ENCODE measurements at places on chromosomes 5 and 9. TPM values are rescaled to one million over a fixed set of nuclear protein-coding genes. Genes with fewer than 3 reads are reported as not detected.

The ANXA2R gene
- total RNA-seq = 0.32 TPM

The MLANA gene
- total RNA-seq = not detected

The CAST gene
- total RNA-seq = 83.9 TPM

DNA sequence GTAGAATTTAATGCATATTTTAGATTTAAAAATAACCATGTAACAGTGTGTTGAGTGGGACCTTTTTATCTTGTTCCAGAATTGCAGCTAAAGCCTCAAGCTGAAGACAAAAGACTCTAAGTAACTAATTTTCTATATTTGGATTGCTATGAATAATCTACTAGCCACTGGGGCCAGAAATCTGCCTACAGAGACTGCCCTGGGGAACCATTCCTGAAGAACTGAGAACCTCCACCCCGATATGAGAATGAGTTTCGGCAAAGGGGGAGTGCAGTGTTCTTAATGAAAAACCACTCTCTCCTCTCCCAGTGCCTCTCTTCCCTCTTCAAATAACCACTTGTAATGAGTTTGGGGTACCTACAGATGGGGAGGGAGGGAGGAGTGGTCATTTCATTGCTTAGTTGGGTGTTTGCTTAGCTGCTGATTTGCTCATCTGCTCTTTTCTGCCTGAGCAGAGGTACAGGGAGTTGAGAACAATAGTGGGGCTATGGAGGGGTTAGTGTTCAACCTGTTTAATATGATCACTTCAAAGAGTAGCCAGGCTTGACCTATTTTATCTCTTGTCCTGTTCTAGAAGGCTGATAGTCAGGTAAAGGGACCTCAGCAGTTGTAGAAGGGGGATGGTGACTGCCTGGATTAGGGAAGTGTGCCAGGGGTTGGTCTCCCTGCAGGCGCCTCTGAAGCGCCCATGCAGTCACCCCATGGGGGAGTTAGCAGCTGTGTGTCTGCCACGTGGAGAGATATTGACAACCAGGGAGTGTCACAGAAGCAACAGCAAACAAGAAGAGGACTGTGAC is 47.7 kb downstream of the ATG10 start:
- H3K27me3 ChIP-seq = no peaks in the 10 kb centered on the region
- no peak overlapping the region for H3K4me3 ChIP-seq
- no peaks in the 10 kb centered on the region for H3K36me3 ChIP-seq
- H3K27ac ChIP-seq = no peak overlapping the region

- H3K27me3 ChIP-seq = no peaks in the 10 kb centered on the region
- H3K36me3 ChIP-seq = no peaks in the 10 kb centered on the region
- DNase-seq = no peak
Measured at GRCh38 chr5:79062436-79062835, 7.0 kb downstream of the DMGDH start.

DNA sequence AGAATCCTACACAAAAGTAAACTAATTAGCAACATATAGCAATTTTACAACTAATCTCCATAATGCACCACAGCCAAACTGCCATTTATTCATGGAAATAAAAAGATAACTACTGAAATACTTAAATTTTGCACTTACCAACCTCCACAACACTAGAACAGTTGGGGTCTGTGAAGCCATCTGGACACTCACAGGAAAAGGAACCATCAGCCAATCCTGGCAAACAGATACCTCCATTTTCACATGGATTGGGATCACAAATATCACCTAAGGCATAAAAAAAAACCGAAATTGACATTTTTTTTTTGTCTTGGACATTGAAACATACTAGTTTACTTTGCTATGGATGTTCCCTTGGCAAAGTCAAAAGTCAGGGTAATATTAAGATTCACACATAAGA is 130.7 kb downstream of the EDIL3 start:
- H3K4me3 ChIP-seq = no peak overlapping the region
- H3K36me3 ChIP-seq = no peaks in the 10 kb centered on the region
- no peaks in the 10 kb centered on the region for H3K27me3 ChIP-seq
- no peak for DNase-seq
- H3K4me1 ChIP-seq = no peaks in the 10 kb centered on the region
- no peak overlapping the region for H3K27ac ChIP-seq

DNA sequence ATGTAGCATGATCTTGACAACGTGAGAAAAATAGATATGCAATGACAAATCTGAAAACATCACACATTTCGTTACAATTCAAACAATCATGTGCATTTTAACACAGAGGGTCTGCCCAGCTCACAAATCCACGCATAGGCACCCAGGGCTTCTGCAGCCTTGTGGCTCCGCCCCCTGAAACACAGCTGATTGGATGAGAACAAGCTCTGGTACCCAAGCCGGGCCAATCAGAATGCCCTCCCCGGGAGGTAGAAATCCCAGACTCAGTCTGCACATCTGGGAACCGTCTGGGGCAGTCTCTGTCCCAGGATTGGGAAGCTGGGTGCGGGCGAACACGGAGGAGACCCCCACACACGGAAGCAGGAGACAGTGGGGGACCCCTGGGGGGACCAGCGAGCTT is 137.5 kb downstream of the GAPVD1 start:
- H3K36me3 ChIP-seq = no peaks in the 10 kb centered on the region
- H3K4me1 ChIP-seq = no peaks in the 10 kb centered on the region
- no peaks in the 10 kb centered on the region for H3K27me3 ChIP-seq
- no peak overlapping the region for H3K27ac ChIP-seq

GRCh38 chr5:136174021-136174659 is 18.8 kb downstream of the SMIM32 start:
- no peak overlapping the region for H3K27ac ChIP-seq
- no peak overlapping the region for H3K4me3 ChIP-seq
- H3K36me3 ChIP-seq = no peaks in the 10 kb centered on the region
- no peaks in the 10 kb centered on the region for H3K4me1 ChIP-seq

The SLC4A9 gene
- total RNA-seq = not detected

The PCDHA2 gene
- total RNA-seq = 0.31 TPM

The TNFSF8 gene
- total RNA-seq = 0.84 TPM

GRCh38 chr5:102314328-102314727 is 18.2 kb upstream of the SLCO4C1 start:
- no peak for DNase-seq
- H3K27me3 ChIP-seq = no peaks in the 10 kb centered on the region
- no peak overlapping the region for H3K27ac ChIP-seq
- H3K36me3 ChIP-seq = no peaks in the 10 kb centered on the region
- no peak overlapping the region for H3K4me3 ChIP-seq
- H3K4me1 ChIP-seq = no peaks in the 10 kb centered on the region

The ALDH1A1 gene
- total RNA-seq = 190 TPM

The GFPT2 gene
- total RNA-seq = 3.1 TPM

The GPR150 gene
- 0.84 TPM for total RNA-seq

The TCF7 gene
- 13.1 TPM for total RNA-seq

DNA sequence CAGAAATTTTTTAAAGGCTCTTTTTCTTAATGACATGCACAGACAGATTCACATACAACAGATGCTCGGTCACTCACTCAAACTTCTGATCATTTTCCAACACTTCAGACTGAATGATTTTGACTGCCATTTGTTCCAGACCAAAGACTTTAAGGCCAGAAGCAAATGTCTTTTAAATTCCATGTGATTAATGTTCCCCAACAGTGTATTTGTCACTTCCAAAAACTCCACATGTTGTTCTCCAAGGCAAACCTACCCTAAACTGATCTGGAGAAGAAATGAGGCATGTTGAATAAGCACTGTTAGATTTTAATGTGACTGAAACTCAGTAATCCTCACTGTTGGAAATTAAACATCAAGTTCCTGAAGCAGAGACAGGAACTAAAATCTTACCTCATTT is 366.7 kb downstream of the GABRG2 start:
- no peaks in the 10 kb centered on the region for H3K27me3 ChIP-seq
- H3K4me1 ChIP-seq = no peaks in the 10 kb centered on the region
- DNase-seq = no peak
- no peaks in the 10 kb centered on the region for H3K36me3 ChIP-seq
- no peak overlapping the region for H3K27ac ChIP-seq
- no peak overlapping the region for H3K4me3 ChIP-seq

The SLC34A1 gene
- total RNA-seq = not detected

DNA sequence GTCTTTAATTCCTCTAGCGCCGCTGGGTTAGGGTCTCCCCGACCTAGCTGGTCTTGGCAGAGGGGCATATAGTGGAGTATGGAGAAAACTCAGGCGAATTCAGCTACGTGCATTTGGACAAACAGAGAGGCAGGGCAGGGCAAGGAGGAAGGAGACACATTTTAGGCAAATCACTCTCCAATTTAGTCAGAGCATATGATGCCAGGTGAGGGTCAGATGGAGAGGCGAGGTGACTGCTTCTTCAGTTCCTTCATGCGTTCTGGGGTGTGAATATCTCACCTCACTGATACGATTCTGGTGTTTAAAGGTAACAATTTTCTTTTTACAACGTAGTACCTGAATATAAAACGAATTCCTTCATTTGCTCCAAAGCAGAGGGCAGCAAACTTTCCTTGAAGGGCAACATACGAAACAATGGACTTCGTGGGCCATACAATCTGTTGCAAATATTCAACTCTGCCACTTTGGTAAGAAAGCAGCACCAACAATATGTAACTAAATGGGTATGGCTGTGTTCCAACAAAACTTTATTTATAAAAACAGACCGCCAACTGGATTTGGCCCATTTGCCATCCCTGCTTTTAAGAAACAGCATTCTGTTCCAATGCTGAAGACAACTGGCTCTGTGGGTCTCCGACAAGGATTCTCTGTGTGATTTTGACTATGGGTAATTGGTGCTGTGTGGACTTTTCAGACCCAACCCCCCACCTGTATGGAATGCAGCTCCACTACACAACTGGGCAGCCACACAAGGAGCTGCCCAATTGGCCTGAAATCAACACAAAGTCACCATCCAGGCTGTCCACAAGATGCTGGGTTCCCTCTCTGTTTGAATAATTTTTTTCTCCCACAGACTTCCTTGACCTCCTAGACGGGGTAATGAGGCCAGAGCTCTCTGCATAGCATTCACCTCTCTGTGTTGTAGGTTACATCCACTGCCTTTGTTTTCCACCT is 53.8 kb downstream of the RAPGEF1 start:
- no peak overlapping the region for H3K4me3 ChIP-seq
- DNase-seq = no peak
- no peak overlapping the region for H3K27ac ChIP-seq
- H3K4me1 ChIP-seq = peaks cover 14% of the 10 kb centered on the region

- no peaks in the 10 kb centered on the region for H3K36me3 ChIP-seq
- no peak overlapping the region for H3K27ac ChIP-seq
- H3K4me3 ChIP-seq = no peak overlapping the region
- no peak for DNase-seq
- H3K27me3 ChIP-seq = no peaks in the 10 kb centered on the region
Measured at GRCh38 chr5:56093970-56094369, 99.2 kb upstream of the IL6ST start.

The ACOT12 gene
- not detected for total RNA-seq

DNA sequence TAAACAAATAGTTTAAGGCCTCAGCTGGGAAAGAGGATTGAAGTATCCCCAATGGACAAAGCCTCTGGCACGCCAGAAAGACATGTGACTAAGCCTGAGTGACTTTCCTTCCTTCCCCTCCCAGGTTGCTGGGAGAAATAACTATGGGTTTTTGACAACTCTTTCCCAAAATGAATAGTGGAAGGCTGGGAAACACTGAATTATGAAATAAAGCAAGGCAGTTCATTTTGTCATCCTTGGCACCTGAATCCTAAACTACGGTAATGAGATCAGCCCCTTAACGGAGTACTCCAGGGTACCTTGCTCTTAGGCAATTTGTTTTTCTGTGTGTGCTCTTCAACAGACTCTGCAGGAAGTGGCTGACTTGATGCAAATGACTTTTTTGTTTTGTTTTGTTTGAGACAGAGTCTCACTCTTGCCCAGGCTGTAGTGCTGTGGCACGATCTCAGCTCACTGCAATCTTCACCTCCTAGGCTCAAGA is 75.2 kb downstream of the LMNB1 start:
- H3K4me1 ChIP-seq = no peaks in the 10 kb centered on the region
- DNase-seq = no peak
- no peak overlapping the region for H3K4me3 ChIP-seq
- no peak overlapping the region for H3K27ac ChIP-seq
- no peaks in the 10 kb centered on the region for H3K36me3 ChIP-seq

- DNase-seq = no peak
- no peaks in the 10 kb centered on the region for H3K27me3 ChIP-seq
- H3K4me1 ChIP-seq = no peaks in the 10 kb centered on the region
- no peaks in the 10 kb centered on the region for H3K36me3 ChIP-seq
- H3K4me3 ChIP-seq = no peak overlapping the region
Measured at GRCh38 chr9:132541870-132542830, 40.3 kb upstream of the BARHL1 start.

The ST6GALNAC4 gene
- 44.5 TPM for total RNA-seq

DNA sequence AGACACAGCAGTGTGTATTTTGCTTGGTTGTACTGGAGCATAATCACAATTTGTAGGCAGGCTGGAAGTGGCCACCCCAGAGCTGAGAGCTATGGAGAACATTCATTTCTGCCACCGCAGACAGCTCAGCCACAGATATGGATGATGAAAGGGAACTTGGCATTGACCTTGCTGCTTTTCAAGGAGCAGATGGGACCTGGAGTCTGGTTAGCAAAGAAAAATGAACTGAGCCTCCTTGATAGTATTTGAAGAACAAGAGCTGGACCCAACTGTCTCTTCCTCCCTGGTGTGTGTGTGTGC is 395.2 kb upstream of the ZNF462 start:
- H3K4me3 ChIP-seq = no peak overlapping the region
- no peak for DNase-seq
- no peaks in the 10 kb centered on the region for H3K4me1 ChIP-seq
- H3K36me3 ChIP-seq = no peaks in the 10 kb centered on the region

The FGF10 gene
- total RNA-seq = 5.7 TPM

DNA sequence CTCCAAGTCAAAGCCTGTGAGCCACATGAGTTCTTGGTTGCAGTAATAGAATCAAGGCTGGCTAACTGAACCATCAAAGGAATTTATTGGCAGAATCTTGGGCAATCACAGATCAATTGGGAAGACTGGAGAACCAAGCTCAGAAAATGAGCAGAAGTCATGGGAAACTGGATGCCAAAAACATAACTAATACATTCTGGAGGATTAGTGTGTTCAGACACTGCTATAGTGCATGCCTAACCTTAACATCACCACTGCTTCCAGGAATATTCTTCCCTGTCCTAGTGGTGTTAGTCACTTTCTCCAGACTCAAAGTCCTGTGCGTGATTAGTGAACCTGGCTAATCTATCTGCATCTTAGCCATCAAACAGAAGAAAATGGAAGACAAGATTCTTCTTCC is 843.7 kb downstream of the EFNA5 start:
- H3K4me3 ChIP-seq = no peak overlapping the region
- H3K36me3 ChIP-seq = no peaks in the 10 kb centered on the region
- H3K27ac ChIP-seq = no peak overlapping the region
- H3K27me3 ChIP-seq = no peaks in the 10 kb centered on the region
- no peaks in the 10 kb centered on the region for H3K4me1 ChIP-seq
- no peak for DNase-seq

The TBCA gene
- total RNA-seq = 55.2 TPM

- H3K4me3 ChIP-seq = no peak overlapping the region
- H3K27me3 ChIP-seq = no peaks in the 10 kb centered on the region
- no peak for DNase-seq
- H3K27ac ChIP-seq = no peak overlapping the region
Measured at GRCh38 chr5:98175474-98175873, 598.0 kb upstream of the RGMB start.

The LCN9 gene
- total RNA-seq = not detected

- H3K4me3 ChIP-seq = no peak overlapping the region
- H3K4me1 ChIP-seq = no peaks in the 10 kb centered on the region
- no peaks in the 10 kb centered on the region for H3K36me3 ChIP-seq
- no peaks in the 10 kb centered on the region for H3K27me3 ChIP-seq
- no peak for DNase-seq
- H3K27ac ChIP-seq = no peak overlapping the region
Measured at GRCh38 chr5:22596404-22596970, 256.7 kb downstream of the CDH12 start.

- no peaks in the 10 kb centered on the region for H3K4me1 ChIP-seq
- no peak for DNase-seq
- no peaks in the 10 kb centered on the region for H3K36me3 ChIP-seq
- H3K27me3 ChIP-seq = no peaks in the 10 kb centered on the region
- H3K27ac ChIP-seq = no peak overlapping the region
Measured at GRCh38 chr9:101356619-101357018, 28.2 kb downstream of the BAAT start.

Data from pancreas (tissue), 10 donors.